Hindlimb muscle (tissue), 1 donor: ENCODE measurements at places on chromosomes 1 and 21. TPM values are rescaled to one million over a fixed set of nuclear protein-coding genes. Genes with fewer than 3 reads are reported as not detected.

PPM1J gene
- polyA plus RNA-seq, result 3.8 TPM

CNIH3 gene
- 1.2 TPM for polyA plus RNA-seq

TMPRSS2 gene
- polyA plus RNA-seq, result not detected

GRCh38 chr1:171220081-171220420 is 28.2 kb upstream of the FMO1 start:
- no peak for DNase-seq

- DNase-seq, result no peak
These were observed 81.9 kb upstream of the WLS start for GRCh38 chr1:68314151-68314780.

DNA sequence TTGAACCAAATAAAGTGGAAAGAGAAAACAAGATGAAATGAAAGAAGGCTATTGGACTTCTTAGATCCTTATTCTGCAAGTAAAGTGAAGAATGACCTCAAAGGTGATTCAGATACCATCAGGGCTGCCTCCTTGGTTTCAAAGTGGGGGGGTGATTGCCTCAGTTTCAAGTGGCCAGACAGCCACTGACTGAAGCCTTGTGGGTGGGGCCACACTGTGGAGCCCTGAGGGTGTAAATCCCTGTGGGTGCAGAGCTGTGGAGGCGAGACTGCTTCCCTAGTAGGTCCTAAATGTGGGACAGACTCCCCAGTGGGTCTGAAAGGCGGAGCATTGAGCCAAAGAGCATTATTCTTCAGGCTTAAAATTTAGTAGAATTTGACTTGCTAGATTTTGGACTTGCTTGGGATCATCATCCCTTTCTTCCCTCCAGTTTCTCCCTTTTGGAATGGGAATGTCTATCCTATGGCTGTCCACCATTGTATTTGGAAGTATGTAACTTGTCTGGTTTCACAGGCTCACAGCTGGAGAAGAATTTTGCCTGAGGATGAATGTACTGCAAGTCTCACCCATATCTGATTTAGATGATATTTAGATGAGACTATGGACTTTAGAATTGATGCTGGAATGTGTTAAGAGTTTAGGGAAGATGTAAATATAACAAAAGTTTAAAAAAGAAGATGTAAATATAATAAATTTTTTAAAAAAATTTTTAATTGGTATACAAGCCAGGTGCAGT is 71.6 kb upstream of the SOX13 start:
- no peak for DNase-seq
